DMS79 treated with DMSO at 0.1 percent for 48 hours (cell line): ENCODE measurements at places on chromosomes 2 and 18.

- DNase-seq: no peak
These were observed 132.0 kb downstream of the EML6 start for GRCh38 chr2:54855434-54855833.

- DNase-seq: peak; percentile 64
These were observed 501 bp downstream of the LPIN1 start for GRCh38 chr2:11746807-11747459.

DNA sequence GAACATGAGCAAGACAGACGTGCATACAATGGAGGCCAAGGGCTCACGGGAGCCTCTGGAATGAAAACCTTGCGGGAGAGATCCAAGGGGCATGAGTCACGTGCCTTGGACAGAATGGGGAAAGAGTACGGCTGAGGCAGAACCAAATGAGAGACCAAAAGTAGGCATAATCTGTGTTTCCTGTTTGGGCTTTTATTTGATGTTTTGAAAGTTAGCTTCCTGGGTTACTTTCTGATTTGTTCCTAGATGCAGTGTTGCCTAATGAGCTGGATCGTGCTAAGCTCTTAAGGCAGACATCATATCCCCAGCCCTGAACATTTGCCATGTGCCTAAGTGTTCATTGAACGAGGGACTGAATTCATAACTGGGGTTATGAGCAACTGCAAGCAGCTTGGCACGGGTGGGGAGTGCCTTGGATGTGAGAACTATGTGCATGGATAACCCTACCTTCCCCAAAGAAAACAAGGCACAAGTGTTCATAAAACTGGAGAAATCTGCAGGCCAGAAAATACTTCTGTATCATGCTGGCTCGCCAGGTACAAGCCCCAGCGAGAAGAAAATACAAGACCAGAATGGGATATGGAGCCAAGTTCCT, 60.3 kb upstream of the RPL31 start:
- DNase-seq: no peak

DNA sequence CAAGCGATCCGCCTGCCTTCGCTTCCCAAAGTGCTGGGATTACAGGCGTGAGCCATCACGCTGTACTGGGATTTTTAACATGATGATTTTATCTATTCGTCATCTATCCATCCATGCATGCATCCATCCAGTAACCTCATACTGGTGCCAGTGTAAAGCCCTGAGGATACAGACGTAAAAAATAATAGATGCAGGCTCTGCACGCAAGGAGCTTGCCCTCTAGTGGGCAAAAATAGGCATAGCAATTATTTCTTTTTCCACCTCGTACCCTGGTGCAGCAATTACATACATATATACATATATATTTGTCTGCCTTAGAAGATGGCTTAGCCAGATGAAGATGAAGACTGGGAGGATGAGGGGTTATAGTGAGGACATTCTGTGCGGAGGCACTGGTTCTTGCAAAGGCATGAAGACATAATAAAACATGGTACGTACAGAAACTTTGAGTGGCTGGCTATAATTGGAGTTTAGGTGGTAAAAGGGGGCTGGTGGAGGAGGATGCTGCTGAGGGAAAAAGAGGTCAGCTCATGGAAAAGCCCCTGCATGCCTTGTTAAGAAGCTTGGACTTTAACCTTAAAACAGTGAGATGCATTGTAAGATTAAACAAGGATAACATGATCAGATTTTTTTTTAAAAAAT, 19.6 kb upstream of the RPIA start:
- peak; percentile 21 for DNase-seq

GRCh38 chr2:181431674-181432073, 25.5 kb upstream of the ITGA4 start:
- DNase-seq: no peak

DNA sequence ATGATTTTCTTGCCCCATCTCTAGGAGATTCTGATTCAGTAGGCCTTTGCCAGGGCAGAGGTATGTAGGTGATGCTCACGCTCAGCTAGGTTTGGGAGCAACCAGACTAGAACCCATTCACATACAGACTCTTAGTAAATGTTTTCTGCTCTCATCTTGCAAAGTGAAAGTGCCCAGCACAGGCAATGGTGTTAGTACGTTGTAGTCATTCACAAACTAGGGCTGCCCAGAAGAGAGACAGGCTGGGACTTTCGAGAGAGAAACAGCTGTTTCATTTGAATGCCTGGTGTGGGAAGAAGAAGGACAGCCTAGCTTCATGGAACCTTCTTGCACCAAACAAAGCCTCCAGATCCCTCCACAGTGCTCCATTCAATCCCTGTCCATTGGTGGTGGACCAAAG, 19.4 kb downstream of the DDX18 start:
- DNase-seq: no peak

DNA sequence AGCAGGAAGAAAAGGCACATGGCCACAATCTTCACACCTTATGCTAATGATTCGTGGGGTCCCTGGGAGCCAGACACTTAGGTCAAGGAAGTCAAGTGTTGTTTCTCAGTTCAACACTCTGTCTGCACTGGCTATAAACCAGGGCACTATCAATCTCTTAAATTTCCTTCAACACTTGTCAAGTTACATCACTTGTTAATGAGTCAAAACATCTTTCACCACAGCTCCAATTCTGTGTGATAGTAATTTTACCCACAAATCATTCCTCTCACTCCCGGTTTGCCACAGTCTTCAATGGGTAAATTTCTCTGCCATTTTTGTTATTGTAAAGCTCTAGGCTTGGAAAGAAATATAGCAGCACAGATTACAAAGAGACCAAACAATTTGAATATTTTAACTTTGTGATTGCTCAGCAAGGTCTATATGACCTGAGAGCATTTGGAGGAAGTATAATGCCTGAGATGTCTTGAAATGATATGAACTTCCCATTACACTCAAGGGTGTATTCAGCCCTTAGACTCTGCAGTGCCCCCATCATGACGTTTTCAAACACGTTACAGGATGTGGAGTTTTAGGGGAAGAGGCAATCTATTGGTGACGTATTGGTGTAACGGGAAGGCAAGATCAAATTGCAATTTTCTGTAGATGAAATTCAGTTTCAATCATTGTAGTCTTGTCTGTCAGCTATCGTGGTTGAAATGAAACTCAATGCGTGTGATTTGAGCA, 78.7 kb downstream of the ICOS start:
- DNase-seq: no peak

- DNase-seq: no peak
These were observed 24.9 kb downstream of the MYO7B start for GRCh38 chr2:127560201-127560930.

GRCh38 chr18:32152705-32153448, 37.0 kb upstream of the MEP1B start:
- no peak for DNase-seq
